ENCODE measurements at places on chromosomes 5 and 9.

DNA sequence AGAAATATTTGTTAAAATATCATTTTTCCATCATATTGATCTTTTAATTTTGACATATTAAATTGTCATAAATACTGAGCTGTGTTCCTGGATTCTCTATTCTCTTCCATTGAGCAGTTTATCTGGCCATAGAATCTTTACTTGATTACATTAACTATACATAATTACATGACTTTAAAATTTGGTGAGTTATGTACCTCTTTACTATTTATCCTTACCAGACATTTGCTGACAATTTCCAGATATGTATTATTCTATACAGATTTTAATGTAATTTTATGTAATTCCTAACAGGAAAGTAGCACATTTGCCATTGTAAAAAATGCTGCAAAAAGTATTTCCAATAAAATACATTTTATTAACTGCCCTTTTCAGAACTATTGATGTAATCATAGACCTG, 770.3 kb downstream of the KCTD16 start:
- DNase-seq: no peak

DNA sequence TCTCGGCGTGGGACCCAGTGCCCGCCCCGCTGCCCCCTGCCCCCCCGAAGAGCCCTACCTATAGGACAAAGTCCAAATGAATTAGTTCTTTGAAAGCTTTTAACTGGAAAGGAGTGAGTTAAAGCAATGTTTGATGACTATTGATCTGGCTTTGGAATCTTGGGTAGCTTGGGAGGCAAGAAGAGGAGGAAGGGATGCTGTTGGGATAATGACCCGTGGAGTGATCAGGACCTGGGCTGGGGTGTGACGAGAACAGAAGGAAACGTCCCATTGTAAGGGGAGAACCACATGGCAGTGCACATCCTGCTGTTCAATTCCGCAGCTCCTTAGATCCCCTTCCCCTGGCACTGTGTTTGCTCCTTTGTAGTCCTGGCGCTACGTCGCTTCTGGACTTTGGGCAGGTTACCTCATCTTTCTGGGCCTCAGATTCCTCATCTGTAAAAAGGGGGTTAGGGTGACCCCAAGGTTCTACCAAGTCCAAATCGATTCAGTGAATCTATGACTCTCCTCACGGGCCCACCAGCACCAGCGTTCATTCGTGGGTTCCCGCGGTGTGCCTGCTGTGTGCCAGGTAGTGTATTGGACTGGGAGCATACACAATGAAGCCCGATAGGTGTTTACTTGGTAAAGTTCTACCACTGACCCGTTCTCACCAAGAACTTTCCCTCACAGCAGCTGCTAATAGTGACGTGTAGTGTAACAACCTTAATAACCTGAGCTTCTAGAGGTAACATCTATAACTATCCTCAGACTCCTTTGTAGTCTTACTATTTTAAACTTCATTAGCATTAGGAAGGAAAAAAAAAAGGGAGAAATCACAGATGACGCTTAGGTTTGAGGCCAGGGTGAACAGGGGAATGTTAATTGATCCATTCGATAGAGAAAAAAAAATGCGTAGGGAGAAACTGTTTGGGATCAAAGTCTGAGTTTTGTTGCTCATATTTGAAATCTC, 1.1 kb upstream of the NADK2 start:
- DNase-seq: no peak

DNA sequence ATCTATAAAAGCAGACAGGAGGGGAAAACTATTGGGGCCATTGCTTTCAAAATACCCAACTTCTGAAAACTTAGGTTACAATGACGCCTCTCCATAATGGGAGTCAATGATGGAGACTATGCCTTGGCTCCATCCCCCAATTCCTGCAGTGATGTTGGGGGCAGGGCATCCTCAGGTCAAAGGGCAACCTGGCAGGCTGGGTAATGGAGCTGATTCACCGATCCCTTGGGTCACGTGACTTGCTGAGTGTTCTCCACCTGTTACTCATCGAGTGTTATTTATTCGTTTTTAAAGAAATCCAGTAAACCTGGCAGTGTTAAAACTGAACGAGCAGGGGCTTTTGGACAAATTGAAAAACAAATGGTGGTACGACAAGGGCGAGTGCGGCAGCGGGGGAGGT, 244.4 kb downstream of the FAM114A2 start:
- DNase-seq: no peak

DNA sequence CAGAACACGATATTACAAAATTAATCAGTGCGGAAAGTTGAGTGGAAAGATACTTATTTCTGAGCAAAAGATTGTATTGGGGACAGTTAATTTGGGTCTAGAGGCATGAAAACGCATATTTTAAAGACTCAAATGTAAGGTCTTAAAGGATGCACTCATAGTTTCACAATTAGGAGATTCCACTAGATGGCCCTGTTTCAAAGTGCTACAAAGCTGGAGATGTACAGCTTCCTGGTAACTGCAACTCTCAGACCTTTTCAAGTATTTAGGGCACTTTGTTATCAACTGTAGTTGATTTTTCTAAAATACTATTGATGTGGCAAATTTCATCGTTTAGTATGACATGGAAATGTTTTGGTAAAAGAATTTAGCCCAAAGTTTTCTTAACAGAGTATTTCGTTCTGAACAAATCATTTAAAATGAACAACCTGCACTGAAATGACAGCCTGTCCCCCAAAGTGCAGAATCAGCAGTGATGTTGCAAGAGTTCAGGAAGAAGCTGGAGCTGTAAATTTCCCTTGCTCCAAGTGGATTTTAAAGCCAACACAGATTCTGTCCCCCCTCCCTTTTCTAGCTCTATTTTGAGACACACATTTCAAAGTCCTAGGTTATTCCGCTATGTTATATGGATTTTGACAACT, 16.2 kb upstream of the NDUFB6 start:
- no peak for DNase-seq

GRCh38 chr5:164578401-164578800, 1073.0 kb downstream of the MAT2B start:
- no peak for DNase-seq

DNA sequence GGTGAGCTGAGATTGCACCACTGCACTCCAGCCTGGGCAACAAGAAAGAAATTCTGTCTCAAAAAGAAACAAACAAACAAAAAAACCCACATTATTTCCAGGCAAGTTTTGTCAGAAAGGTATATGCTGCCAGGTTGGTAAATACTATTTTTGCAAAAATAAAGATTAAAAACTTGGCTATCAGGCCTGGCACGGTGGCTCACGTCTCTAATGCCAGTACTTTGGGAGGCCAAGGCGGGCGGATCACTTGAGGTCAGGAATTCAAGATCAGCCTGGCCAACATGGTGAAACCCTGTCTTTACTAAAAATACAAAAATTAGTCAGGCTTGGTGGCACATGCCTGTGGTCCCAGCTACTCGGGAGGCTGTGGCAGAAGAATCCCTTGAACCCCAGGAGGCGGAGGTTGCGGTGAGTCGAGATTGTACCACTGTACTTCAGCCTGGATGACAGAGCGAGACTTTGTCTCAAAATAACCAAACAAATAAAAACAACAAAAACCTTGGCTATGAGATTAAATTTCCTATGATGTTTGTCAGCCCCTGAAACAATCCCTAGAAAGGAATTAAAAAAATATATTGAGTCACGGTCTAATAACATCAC, 22.7 kb downstream of the AGXT2 start:
- no peak for DNase-seq

GRCh38 chr5:178108446-178108845, 4.9 kb upstream of the N4BP3 start:
- no peak for DNase-seq

GRCh38 chr9:114968671-114969070, 38.3 kb upstream of the TNFSF8 start:
- no peak for DNase-seq

DNA sequence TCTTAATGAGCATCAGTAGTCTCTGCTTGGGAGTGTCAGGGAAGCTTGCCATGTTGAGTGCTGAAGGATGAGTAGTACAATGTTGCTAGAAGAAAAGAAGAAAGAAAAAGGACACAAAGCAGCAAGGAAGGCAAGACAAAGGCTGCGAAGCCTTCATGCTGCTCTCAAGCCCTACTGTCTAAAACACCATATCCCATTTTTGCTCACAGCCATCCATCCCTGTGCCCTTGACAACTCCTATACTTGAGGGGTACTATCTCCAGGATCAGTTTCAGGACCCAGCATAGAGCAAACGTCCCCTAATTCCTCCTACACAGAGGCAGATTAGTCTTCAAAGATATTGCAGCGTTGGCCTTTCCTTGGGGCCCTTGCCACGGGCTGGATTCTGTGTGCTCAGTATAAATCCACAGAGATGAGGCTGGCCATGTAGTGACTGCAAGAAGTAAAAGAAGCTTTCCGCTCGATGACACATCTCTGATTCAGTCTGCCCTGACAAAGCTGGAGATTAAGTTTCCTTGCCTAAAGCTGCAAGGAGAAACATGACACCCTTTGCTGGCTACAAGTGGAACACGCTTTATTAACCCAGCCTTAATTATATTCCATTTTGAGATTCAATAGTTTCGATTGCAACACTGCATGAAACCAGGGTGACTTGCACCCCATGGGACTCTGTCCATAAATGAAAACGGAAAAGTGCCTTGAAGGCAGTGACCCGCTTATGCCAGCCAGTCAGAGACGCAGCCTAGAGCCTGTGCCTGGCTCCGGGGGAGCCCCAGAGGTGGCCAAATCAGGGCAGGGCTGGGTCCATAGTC, 304.6 kb downstream of the ACTL7B start:
- DNase-seq: no peak

GRCh38 chr5:32942225-32942989, 231.3 kb downstream of the NPR3 start:
- no peak for DNase-seq

GRCh38 chr9:112731971-112732370, 14.1 kb upstream of the INIP start:
- no peak for DNase-seq
